Cortex of kidney (tissue), 1 donor: ENCODE measurements at places on chromosomes 16 and 17.

DNA sequence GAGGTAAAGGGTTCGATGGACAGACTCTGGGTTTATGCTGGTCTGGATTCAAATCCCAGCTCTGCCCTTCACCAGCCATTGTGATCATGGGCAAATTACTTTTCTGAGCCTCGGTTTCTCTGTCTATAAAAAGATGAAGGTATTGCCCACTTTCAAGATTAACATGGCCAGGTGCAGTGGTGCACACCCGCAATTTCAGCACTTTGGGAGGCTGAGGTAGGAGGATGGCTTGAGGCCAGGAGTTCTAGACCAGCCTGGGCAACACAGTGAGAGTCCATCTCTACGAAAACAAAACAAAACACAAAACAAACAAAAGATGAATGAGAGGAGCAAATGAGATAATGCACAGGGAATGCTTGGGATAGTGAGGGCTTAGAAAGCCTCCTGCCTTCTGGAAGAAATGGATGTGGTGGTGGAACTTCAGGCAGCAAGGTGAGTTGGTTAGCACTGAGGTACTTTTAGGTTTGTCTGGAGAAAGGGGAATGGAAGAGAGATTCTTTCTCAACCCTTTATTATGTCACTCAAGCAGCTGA, 8.5 kb downstream of the ADGRG3 start:
- no peak for DNase-seq

- no peak for DNase-seq
These were observed 5.9 kb downstream of the CTF1 start for GRCh38 chr16:30902029-30902972.

- no peak for DNase-seq
These were observed 14.7 kb downstream of the LLGL2 start for GRCh38 chr17:75539967-75540729.

GRCh38 chr17:3035968-3036280, 27.5 kb downstream of the OR1D5 start:
- no peak for DNase-seq

DNA sequence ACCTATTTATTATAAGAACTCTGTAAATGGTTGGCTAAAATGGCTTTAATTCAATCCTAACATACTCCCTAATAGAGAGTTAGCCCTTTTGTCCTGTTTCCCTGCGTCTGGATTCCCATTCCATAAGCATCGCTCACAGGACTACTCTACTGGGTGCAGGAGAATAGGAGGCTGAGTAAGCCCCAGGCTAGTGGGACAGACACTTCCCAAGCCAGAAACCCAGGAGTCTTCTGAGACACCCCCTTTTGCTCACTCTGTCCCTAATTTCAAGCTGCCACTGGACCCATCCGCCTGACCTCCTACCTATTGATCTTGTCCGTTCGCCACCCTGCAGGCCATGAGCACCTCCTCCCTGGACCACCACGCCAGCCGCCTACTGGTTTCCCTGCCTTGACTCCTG, 16.7 kb upstream of the TOB1 start:
- no peak for DNase-seq

- DNase-seq, result no peak
These were observed 9.0 kb upstream of the DRC7 start for GRCh38 chr16:57685633-57686032.

DNA sequence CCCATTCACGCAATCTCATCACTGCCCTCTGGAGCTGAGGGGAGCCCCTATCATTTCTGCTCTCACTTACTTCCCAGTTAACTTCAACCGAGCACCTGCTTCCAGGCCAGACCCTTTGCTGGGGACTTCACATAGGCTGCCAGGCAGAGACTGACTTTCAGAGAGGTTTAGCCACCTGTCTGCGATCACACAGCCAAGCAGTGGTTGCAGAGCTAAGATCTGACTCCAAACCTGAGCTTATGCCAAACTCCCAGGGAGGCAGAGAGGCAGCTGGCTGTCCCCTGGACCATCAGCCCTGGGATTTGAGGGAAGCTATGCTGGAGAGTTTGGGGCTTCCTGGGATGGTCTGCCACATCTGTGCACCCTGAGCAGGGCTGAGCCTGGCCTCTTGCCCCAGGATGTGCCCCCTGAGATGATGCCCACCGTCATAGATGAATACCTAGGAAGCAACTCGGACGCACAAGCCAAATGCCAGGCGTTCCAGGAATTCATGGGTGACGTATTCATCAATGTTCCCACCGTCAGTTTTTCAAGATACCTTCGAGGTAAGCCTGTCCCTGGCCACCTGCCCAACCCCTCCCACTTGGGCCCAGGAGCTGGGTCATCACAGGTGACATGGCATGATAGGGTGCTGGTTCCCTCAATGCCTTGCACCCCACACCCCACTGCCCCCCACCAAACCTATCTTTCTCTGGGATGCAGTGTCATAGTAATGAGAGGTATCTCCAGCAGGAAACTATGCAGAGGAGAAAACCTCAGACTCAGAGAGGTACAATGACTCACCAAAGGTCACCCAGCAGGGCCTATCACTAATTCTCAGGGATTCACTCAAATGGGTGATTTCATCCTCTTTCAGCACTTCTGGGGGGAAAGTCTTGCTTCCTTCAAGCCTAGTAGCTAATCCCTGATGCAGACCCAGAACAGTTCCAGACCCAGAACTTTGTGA, 10.0 kb downstream of the CES3 start:
- DNase-seq, result no peak

- no peak for DNase-seq
These were observed 19.9 kb downstream of the RPH3AL start for GRCh38 chr17:332558-333322.

- DNase-seq, result no peak
These were observed at the start of gene GRB7 for GRCh38 chr17:39737760-39738567. TSS of gene GRB7 (plus strand) at chr17:39737938. CDS start at chr17:39742302, 4,364 bp downstream.

- no peak for DNase-seq
These were observed at the start of gene ZNF423 for GRCh38 chr16:49855822-49856671. TSS of gene ZNF423 (minus strand) at chr16:49856112. CDS start at chr16:49855774, 338 bp downstream.

- no peak for DNase-seq
These were observed 20.5 kb downstream of the MNT start for GRCh38 chr17:2380226-2380922.

DNA sequence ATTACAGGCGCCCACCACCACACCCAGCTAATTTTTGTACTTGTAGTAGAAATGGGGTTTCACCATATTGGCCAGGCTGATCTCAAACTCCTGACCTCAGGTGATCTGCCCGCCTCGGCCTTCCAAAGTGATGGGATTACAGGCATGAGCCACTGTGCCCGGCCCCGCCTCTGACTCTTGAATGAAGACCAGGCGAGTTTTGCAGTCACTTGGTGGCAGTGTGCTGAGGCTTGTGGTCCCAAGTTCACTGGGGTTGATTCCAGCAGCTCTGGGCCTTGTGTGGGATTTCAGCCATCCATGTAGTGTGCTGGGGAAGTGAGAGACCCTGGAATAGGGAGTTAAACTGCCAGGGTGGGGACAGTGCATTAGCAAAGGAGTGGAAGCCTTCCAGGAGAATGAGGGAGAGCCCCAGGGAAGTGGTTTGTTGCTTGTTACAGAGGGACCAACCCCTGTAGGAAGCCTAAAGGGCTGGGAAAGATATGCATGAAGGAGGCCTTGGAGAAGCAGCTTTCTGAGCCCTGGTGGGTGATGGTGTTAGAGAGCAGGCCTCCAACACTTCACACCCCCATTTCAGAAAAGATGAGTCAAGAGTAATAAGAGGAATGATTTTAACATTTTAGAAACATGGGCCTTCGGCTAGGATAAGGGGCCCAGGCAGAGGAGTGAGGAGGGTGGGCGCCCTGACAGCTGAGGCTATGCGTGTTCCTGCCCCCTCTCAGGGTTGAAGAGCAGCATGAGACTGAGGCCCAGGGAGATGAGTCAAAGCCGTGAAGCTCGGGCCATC, 14.5 kb downstream of the PSKH1 start:
- no peak for DNase-seq

DNA sequence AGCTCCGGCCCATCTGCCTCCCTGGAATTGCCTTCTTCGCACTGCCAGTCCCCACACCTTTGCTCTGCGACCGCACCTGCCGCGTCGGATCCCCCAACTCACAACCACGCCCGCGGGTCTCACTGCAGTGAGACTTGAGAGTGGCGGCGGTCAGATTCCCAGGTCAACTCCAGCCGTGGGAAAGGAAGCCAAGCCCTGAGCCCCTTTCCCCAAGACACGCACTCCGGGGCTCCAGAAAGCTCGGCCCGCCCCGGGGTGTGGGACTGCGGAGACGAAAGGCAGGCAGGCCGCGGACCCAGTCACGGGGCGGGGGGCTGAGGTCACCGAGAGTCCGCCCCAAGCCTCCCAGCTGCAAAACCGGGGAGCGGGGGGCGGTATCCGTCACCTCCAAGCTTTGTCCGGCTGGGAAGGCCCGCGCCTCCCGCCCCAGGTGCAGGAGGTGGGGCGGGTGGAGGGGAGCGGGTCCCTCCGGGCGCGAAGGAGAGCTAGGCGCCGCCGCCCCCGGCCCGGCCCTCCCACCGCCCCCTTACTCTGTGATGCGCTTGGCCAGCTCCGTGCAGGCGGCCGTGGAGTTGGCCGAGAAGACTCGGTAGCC, 615 bp downstream of the PRPSAP1 start:
- DNase-seq, result no peak

- no peak for DNase-seq
These were observed 278.3 kb upstream of the ZFHX3 start for GRCh38 chr16:73326221-73326620.

- DNase-seq, result no peak
These were observed 37.0 kb upstream of the PEMT start for GRCh38 chr17:17628388-17629008.

GRCh38 chr17:76307966-76308338, at the start of gene QRICH2:
TSS of gene QRICH2 (minus strand) at chr17:76308276. CDS start at chr17:76307998, 278 bp downstream.
- no peak for DNase-seq

DNA sequence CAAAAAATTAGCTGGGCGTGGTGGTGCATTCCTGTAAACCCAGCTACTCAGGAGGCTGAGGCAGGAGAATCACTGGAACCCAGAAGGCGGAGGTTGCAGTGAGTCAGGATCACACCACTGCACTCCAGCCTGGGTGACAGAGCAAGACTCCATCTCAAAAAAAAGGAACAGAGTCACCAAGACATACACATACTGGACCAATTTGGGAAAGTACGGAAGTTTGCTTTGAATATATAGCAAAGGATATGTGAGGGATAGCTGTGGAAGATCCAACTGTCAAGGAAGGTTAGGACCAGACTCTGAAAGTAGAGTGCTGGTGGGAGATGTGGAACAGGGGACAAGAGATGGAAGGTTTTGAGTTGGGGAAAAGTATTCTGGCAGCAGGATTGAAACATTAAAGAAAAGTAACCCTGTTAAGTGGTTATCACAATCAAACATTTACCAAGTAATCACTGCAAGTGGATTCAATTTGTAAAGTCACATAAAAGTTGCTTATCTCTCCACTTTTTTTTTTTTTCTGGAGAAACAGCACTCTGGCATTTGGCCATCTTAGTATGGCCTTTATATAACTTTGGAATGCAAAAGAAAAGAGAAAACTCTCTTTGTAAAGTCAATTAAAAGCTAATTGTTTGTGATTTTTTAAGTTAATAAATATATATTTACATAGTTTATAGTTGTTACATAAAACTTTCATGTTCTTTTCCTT, 259.4 kb upstream of the TBX2 start:
- DNase-seq, result no peak

GRCh38 chr17:60390186-60390585, 1.7 kb downstream of the USP32 start:
- DNase-seq, result no peak

DNA sequence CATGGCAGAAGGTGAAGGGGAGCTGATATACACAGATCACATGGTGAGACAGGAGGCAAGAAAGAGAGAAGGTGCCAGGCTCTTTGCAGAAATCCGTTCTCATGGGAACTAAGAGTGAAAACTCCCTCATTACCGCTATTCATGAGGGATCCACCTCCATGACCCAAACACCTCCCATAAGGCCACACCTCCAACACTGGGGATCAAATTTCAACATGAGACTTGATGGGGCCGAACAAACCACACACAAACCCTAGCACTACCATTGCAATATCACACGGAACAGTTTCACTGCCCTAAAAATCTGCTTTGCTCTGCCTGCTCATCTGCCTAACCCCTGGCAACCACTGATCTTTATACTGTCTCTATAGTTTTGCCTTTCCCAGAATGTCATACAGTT, 34.8 kb downstream of the C17orf67 start:
- no peak for DNase-seq

DNA sequence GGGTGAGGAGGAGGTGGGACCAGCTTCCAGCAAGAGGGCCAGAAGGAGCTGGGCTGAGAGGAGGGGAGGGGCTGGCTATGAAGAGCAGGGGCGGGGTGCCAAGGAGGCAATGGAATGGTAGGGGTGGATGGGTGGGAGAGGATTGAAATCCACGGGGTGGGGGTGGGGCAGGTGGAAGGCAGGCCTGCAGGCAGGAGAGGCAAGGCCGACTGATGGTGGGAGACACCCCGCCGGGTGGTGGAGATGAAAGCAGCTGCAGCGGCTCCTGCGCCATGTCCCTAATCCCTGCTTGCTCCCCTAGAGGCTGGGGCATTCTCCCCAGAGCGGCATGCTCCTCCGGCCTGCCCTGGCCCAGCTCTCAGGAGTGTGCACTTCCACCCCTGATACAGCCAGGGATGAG, 27.8 kb upstream of the TAC4 start:
- no peak for DNase-seq

- DNase-seq, result no peak
These were observed 7.5 kb downstream of the GINS2 start for GRCh38 chr16:85681255-85681654.

DNA sequence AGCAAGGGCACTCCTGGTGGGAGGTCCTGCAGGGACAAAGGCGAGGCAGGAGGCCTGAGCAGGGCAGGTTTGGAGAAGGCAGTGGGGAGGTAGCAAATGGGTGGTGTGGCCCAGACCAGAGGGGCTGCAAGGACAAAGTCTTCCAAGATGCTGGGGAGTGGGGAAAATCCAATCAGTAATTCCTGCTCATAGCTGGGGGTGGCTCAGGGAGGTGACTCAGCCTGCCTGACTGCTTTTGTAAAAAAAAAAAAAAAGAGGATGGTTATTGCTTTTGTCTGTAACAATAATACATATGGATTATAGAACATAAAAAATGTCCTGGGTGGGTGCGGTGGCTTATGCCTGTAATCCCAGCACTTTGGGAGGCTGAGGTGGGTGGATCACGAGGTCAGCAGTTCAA, 5.2 kb downstream of the IL34 start:
- DNase-seq, result no peak

DNA sequence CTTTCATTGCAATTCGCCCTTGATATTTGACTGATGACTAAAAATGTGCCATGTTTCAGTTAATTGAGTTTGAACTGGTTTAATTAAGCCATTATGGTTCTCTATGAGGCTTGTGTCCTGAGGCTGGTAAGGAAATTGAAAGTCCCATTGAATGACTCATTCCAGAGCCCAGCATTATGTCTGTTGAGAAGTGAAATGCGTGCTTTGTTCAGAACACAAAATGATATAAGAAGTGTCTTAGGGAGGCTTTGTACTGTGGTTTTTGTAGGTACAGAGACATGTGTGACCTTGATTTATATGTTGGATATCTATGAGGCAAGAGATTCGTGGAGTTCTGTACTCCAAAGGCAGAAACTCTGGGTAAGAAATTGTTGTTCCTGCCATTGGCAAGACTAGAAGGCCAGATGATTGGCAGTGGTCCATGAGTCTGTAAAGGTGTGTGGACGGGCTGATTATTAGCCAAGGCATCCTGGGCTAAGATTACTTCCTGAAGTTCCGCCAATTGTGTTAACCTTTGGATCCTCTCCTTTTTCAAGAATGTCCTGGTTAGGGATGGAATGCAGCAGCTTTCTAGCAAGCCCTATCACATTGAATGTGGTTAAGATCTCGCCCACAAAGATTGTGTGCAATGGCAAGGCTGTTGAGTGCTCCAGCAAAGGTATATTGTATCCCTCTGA, 103.7 kb downstream of the NPIPB5 start:
- no peak for DNase-seq
